ENCODE measurements at places on chromosomes 4 and X.
A peak's percentile ranks its signal among the peaks of the same experiment; 100 is the strongest.

- DNase-seq = peak; percentile 47
These were observed 15.2 kb upstream of the ANXA10 start for GRCh38 chr4:168076989-168077725.

- DNase-seq = no peak
These were observed 84.3 kb upstream of the C1QTNF7 start for GRCh38 chr4:15343581-15343980.

- DNase-seq = peak; percentile 51
These were observed 4.3 kb upstream of the PLAC8 start for GRCh38 chr4:83118869-83119268.

GRCh38 chr4:27148211-27148895 lies 287.7 kb downstream of the STIM2 start:
- no peak for DNase-seq

GRCh38 chr4:109729117-109729717 lies 653 bp downstream of the PLA2G12A start:
- peak; percentile 49 for DNase-seq

DNA sequence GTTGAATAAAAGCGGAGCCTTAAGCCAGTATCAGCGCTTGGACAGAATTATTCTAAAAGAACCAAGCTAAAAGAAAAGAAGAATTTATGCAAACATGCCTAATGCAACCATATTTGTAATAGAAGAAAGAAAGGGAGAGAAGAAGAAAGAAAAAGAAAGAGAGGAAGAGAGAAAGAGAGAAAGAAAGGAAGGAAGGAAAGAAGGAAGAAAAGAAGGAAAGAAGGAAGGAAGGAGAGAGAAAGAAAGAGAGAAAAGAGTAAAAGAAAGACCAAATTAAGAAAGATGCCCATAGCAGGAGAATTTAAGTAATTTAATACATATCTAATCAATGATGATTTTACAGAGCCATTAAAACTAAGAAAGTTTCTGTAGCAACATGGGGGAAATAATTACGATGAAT lies 30.9 kb upstream of the TMEM150C start:
- no peak for DNase-seq

GRCh38 chr4:127622621-127622920 lies 10.2 kb upstream of the INTU start:
- no peak for DNase-seq

- no peak for DNase-seq
These were observed 173.4 kb downstream of the SCFD2 start for GRCh38 chr4:53192496-53192895.

- DNase-seq = peak; percentile 79
These were observed 41.0 kb upstream of the SH3RF1 start for GRCh38 chr4:169311643-169312365.

DNA sequence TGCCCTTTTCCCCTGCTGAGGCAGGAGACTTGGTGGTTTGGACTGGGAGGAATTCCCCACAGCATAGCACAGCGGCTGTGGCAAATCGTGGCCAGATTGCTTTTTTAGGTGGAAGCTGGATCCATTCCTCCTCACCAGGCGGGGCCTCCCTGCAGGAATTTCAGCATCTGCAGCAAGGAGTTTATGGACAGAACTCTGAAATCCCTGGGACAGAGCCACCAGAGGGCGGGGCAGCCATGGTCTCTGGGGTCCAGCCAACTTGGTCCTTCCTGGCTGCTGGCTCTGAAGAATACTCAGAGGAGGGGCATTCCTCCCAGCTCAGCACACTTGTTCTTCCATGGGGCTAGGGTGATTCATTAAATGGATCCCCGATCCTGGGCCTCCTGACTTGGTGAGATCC lies 794.3 kb downstream of the SH3BGRL start:
- no peak for DNase-seq

DNA sequence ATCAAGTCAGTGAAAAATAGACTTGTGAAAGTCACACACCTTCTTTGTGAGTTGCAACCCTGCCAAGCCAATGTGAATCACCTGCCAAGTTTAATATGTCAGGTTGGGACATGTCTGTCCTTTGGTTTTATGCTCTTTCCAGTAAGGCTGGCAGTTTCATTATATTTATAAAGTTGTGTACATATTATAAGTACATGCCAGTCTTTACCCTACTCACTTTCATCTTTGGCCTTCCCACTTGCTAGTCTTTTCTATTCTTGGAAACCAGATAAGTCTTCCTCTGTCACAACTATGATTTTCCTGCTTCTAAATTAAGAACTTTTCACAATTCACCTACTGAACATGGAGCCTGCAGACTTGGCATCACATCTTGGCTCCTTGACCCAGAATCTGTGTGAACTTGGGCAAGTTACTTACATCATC lies 680.7 kb upstream of the BOD1L1 start:
- no peak for DNase-seq

GRCh38 chrX:55120761-55121358 lies 32.0 kb downstream of the PAGE2 start:
- no peak for DNase-seq

DNA sequence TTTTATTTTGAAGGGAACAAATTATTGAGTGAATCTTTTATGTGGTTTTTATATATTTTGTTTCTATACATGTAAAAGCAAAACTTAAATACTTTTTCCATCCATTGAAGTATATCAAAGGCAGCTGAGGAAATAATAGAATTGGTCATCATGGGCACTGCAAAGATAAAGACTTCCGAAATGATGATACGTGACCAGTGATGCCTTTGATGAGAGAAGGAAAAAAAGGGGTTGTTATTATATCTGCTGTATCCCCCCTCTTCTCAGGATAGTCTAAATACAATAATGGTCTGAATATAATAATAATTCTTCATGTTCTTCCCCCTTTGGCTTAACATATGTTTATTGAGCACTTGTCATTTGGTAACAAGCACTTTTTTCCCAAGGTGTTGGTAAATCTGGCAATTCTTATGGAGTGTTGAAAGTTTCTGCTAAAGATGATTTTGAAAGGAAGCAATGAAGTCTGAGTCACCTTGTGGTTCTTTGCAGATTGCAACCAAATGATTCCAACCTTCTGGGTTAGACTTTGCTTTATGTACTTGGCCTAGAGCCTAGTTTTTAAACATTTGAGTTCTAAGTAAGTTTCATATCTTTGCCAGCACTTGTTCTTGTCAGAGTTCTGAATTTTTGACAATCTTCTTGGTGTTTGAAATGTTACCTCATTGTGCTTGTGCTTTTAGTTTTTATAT lies 60.8 kb downstream of the USP9X start:
- DNase-seq = peak; percentile 64

- DNase-seq = peak; percentile 20
These were observed 7.2 kb upstream of the CCSER1 start for GRCh38 chr4:90120037-90120436.

- DNase-seq = no peak
These were observed 582.9 kb downstream of the ADGRL3 start for GRCh38 chr4:61783050-61783449.

DNA sequence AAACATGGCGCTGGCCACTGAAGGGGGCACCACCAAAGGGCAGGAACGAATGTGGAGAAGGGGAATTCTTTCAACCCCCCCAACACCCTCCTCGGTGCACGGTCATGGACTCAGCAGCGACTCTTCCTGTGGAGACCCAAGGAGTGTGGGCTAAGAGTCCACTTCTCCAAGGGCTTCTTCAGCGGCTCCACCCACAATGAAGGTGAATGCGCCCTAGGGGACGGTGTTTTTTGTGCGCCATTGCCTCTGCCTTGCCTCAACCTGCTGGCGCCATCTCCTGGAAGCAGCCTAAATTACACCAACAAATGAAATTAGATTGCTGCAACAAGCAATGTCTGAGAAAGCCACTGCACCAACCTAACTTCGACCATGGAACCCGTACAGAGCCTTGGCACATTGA lies 169.2 kb upstream of the MAGEB18 start:
- no peak for DNase-seq

DNA sequence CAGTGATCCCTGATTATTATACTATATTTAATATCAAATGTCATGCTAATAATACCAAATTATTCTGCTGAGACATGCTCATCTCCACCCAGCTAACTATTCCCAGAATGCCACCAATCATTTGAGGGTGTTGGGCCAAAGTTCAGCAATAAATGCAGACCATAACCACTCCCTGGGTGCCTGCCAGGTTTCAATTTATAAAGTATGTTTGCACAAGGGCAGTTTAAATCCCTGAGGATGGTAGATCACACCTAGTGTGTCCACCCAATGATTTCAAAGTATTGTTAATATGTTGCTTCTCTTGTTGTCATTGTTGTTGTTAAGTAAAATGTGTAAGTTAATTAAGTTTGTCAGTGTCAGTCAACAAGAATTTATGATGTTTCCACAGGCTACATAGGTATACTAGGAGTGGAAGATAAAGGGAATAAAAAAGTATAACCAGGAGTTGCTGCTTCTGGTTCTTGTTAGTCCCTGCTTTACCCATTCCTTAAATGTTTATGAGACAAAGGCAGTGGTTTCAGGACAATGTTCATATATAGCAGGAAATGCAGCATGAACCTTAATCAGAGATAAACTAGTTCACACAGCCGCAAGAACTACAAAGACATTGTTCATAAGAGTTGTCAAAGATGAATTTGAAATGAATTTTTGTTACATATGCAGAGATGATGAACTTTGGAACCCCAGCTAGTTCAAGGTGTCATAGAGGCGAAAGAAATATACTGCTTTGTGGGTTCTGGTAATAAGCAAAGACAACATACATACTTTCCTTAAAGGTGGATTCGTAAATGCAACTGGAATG lies 25.5 kb downstream of the HPGD start:
- DNase-seq = peak; percentile 92

GRCh38 chr4:176385601-176386000 lies 65.8 kb downstream of the SPCS3 start:
- DNase-seq = no peak

- no peak for DNase-seq
These were observed 89.2 kb upstream of the SH3RF1 start for GRCh38 chr4:169359961-169360360.

All from small intestine (tissue), 16 donors.